ENCODE measurements at places on chromosomes 13 and 19. TPM values are rescaled to one million over a fixed set of nuclear protein-coding genes. Genes with fewer than 3 reads are reported as not detected.
A peak's percentile ranks its signal among the peaks of the same experiment; 100 is the strongest.

NCAN gene
- total RNA-seq = not detected

GRCh38 chr13:95924389-95924994 lies 128.7 kb downstream of the UGGT2 start:
- H3K27ac ChIP-seq = no peak overlapping the region
- no peaks in the 10 kb centered on the region for H3K27me3 ChIP-seq
- no peak overlapping the region for H3K4me3 ChIP-seq
- DNase-seq = no peak

DNA sequence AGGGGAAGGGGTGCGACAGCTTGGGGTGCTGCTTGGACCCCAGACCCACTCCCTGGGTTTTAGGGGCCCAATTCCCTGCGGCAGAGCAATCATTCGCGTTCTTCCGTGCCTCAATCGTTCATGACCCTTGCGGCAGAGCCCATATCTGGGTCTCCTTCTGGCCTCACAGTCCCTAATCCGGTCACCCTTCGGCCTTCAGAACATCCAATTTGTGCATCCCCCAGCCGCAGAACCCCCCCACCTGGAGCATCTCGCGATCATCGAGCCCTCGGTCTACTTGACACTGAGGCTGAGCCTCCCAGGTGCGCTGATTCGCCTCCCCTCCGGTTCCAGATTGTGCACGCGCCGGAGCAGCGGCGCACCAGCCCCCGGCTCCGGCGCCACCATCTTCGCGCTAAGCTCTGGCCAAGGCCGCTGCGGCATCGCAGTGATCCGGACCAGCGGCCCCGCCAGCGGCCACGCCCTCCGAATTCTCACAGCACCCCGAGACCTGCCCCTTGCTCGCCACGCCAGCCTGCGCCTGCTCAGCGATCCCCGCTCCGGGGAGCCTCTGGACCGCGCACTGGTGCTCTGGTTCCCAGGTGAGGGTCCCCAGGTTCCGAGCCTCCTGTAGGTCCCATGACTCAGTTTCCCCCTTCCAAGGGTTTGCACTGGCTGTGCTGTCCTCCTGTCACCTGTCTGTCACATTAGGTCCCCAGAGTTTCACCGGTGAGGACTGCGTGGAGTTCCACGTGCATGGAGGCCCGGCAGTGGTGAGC lies 501 bp downstream of the GTPBP3 start:
- no peaks in the 10 kb centered on the region for H3K27me3 ChIP-seq
- peak overlapping the region; percentile 98 for H3K27ac ChIP-seq
- H3K4me3 ChIP-seq = peak overlapping the region; percentile 98
- DNase-seq = peak; percentile 66

ADM5 gene
- total RNA-seq = 4.1 TPM

CKM gene
- not detected for total RNA-seq

PGLYRP1 gene
- total RNA-seq = not detected

DNA sequence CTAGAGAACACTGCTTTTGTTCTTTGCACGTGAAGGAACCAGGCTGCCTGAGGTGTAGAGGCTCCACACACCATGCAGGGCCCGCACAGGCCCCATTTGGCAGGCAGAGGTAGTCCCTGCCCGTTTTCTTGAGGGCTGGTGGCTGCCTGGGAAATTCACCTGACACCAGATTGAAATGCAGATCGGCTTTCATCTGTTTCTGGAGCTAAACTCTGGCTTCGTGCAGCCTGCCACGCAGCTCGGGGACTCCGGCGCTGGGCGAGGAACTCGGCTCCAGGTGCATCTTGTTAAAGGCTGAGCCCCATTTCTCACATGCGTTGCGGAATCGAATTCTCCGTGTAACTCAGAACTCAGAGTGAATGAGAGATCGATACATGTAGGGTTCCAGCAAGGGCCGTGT lies 37.7 kb downstream of the ATP11A start:
- H3K27ac ChIP-seq = no peak overlapping the region
- H3K36me3 ChIP-seq = no peaks in the 10 kb centered on the region
- no peaks in the 10 kb centered on the region for H3K27me3 ChIP-seq
- H3K4me3 ChIP-seq = no peak overlapping the region

GRCh38 chr13:64930636-64931035 lies 2299.5 kb downstream of the PCDH9 start:
- no peaks in the 10 kb centered on the region for H3K36me3 ChIP-seq
- H3K4me1 ChIP-seq = no peaks in the 10 kb centered on the region
- no peak overlapping the region for H3K4me3 ChIP-seq
- DNase-seq = no peak
- no peak overlapping the region for H3K27ac ChIP-seq

GJB2 gene
- 9.0 TPM for total RNA-seq

DNA sequence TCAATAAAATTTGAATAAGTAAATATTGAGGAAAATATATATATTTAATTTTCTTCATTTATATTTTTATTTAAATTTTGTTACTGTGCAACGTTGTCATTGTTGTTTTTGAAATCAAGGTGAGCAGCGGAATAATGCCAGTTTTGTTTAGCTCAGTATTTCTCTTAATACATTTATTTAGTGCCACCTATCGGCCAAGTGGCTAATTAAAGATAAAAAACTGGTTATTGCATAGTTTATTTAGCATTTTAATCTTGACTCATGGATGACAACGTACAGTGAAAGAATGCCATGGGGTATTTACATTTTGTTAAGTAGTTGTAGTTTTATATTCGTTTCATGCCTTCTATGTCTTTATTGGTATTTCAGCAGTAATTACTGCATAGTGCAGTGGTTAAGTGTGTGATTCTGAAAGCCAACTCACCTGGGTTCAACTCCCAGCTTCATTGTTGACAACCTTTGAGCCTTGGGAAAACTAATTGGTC lies 265.9 kb downstream of the MYO16 start:
- H3K4me1 ChIP-seq = peaks cover 11% of the 10 kb centered on the region
- no peak overlapping the region for H3K27ac ChIP-seq
- no peak overlapping the region for H3K4me3 ChIP-seq
- H3K36me3 ChIP-seq = no peaks in the 10 kb centered on the region
- peaks cover 10% of the 10 kb centered on the region for H3K27me3 ChIP-seq
- no peak for DNase-seq

ERFL gene
- total RNA-seq = 1.9 TPM

ANKRD10 gene
- 65.1 TPM for total RNA-seq

DIRAS1 gene
- total RNA-seq = 0.21 TPM

DNA sequence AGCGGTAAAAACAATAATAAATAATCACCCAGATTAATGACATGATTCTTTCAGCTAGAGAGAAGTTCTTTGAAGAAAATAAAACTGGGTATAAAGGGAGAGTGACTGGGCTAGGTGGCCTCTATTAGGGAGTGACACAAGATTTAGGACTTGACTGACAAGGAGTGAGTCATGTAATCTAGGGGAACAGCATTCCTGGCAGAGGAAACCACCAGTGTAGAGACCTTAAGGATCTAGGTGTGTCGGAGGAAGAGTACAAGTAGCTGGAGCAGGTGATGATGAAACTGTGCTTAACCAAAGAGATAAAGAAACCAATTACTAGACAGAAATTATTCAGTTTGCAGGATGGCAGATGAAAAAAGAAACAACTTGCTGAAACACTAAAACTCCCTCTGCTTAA lies 248.0 kb downstream of the RFC3 start:
- DNase-seq = no peak
- no peak overlapping the region for H3K27ac ChIP-seq
- H3K4me1 ChIP-seq = no peaks in the 10 kb centered on the region

- H3K36me3 ChIP-seq = no peaks in the 10 kb centered on the region
- peaks cover 43% of the 10 kb centered on the region for H3K27me3 ChIP-seq
- no peaks in the 10 kb centered on the region for H3K4me1 ChIP-seq
- no peak overlapping the region for H3K27ac ChIP-seq
- no peak overlapping the region for H3K4me3 ChIP-seq
Observed at GRCh38 chr19:5492635-5493409, 37.6 kb downstream of the ZNRF4 start.

ZGLP1 gene
- total RNA-seq = 3.3 TPM

KLF2 gene
- 0.90 TPM for total RNA-seq

DNA sequence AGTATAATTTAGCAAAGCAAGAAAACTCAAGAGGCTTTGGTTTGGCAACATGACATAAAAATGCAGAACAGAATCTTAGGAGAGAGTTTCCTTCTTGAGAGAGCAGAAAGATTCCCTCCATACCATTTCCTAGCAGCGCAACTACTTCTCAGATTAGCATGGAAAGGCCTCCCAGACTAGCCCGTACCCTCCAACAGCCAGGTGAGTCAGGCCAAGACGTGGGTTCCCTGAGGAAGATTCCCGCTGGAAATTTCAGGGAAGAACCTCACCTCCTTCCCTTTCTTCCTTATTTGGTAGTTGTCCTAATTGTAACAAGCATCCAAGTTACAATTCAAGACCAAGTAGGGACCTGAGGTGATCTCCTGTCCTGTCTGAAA lies 12.3 kb downstream of the COL4A2 start:
- no peak overlapping the region for H3K27ac ChIP-seq
- H3K4me1 ChIP-seq = peaks cover 14% of the 10 kb centered on the region
- H3K36me3 ChIP-seq = no peaks in the 10 kb centered on the region
- H3K4me3 ChIP-seq = no peak overlapping the region
